ENCODE measurements at places on chromosomes 3 and 15.
A peak's percentile ranks its signal among the peaks of the same experiment; 100 is the strongest.

DNA sequence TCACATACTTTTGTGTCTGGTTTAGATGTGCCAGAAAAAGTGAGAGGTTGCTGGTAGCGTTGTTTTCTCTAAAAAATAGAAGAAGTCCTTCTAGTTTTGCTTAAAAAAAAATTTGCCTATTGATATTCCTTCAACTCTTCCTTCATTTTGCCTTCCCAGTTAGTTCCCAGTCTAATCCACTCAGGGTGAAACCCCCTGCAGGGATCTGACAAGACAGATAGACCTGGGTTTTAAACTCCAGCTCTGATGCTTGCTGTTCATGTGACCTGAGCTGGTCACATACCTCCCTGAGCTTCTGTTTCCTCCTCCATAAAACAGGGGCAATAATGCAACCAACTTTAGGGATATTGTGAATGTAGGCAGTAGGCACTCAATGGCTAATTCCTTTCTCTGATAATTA is 18.6 kb upstream of the KCTD6 start:
- no peak for DNase-seq

GRCh38 chr15:99341786-99342185 is 90.5 kb downstream of the LRRC28 start:
- no peak for DNase-seq

- DNase-seq, result no peak
Measured at GRCh38 chr3:113223475-113224281, 12.3 kb downstream of the BOC start.

- no peak for DNase-seq
Measured at GRCh38 chr3:143135150-143135549, 15.6 kb downstream of the CHST2 start.

GRCh38 chr3:22836131-22836530 is 367.0 kb upstream of the UBE2E2 start:
- no peak for DNase-seq

DNA sequence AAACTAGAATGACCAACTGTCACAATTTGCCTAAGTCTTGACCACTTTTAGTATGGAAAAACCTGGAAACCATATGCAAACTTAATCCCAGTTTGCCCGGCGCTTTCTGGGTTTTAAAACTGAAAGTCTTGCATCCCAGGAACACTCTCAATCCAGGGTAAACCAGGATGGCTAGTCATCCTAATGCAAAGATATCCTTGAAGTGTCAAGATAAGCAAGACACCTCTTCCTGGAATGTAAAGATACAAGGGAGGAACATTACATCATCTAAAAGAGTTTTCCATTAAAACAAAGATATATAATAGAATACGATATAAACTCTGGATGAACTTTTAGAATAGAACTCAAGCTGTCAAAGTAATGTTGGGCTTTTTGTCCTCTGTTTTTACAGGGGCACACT is 188.5 kb downstream of the MAGI1 start:
- no peak for DNase-seq

GRCh38 chr3:42638339-42638842 is 15.1 kb upstream of the ZBTB47 start:
- DNase-seq, result peak; percentile 21

DNA sequence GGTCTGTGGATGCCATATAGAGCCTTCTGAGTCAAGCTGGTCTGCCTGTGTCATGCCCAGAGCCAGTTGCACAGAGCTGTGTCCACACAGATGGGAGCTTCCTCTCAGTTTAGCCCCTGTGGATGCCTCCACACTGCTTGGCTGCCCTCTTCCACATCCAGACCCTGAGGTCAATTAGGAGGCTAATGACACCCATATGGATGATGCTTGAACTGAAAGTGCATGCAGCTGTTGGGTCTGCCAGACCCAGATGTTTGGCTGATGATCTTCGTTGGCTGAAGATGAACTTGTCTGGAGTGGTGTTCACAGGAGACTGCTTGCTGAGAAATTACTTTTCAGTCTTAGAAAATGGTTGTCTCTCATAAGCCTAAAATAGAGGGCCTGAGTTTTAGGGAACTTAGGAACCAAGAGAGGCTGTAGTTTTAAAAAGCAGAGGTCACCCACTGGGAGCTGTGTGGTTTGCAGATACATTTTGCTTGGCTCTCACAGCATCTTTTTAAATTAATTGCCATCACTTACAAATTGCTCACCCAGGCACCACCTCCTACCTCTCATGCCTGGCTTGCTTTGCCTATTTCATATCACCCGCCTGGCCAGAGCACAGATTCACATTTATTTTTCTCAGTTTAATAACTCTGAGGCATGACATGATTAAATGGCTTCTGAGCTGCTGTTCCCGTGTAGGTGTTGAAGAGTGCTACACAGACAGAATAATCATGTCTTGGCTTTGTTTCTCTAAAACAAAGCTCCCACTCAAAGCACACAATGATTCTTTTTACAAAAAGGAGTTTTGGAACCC is 176.1 kb downstream of the MINAR1 start:
- no peak for DNase-seq

DNA sequence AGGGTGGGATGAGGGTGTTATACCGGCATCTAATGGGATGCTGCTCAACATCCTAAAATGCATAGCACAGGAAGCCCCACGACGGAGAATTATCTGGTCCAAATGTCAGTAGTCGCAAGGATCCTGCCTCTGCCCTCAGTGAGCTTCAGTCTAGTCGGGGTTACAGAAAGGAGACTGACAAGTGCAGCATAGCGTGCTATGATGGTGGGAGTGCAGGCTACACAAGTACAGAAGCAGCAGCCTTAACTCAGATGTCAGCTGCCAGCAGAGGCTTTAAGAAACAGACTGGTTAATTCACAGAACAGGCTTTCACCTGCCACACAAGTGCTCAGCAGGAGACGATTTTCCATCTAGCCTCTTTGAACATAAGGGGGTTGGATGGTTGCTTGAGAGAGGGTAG is 6.9 kb downstream of the LRRN1 start:
- DNase-seq, result no peak

DNA sequence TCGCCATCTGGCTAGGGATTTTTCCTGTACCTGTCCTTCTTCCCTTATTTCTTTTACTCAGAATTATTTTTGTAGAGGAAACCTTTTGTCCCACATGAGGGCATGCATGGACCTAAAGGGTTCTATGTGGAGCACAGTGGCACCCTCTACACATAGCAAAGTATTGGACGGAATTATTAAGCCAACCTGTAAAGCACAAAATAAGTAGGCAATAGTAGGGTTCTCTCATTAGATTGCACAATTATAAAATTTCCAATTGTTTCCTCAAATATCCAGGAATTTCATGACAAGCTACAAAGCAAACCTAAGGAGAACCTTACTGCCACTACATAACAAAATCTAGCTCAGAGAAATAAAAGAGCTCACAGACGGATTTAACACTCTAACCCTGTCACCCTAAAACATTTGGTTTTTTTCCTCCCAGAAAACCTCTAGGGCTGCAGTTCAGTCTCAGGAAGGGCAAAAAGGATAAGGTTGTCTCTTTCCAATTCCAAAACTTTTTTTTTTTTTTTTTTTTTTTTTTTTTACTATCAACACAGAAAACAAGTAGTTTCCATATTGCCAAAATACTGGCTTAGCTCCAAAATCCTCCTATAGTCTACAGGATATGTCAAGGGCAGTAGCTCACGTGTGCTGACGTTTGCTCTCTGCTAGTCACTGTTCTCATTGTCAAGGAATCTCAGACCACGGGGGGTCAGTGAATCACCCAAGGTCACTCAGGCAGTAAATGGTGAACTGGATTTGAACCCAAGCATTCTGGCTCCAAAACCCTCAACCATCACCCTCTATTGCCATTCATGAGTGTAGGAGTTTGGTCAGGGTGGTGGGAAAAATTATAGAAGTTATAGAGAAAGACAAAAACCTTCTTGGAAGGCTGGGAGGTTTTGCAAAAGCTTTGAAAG is 52.3 kb downstream of the NCEH1 start:
- DNase-seq, result no peak

DNA sequence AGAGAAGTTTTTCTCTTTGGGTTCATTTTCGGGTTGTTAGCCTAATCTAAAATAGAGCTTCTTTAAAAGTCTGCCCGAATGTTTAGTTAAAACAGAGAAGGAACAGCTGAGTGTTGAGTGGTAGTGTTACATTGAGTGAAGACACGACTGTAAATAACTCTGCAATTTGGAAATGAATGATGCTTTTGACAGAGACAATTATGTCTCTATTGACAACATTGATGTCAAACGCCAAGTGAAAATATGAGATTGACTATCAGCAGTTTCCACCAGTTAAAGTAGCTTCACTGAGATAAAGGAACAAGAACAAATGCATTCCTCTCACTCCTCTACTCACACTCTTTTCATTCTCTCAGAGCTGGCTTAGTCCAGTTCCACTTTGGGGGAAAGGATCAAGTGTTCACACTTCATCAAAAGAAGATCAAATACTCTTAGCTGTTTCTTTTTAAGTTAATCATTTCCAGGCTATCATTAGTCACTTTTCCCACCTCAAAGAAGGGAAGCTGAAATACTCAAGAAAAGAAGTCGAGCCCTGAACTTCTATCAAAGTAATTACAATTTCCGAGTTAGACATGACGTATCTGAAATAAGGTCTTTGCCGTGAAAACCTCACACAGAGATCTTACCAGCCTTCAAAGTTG is 399.1 kb upstream of the DPH6 start:
- DNase-seq, result no peak

DNA sequence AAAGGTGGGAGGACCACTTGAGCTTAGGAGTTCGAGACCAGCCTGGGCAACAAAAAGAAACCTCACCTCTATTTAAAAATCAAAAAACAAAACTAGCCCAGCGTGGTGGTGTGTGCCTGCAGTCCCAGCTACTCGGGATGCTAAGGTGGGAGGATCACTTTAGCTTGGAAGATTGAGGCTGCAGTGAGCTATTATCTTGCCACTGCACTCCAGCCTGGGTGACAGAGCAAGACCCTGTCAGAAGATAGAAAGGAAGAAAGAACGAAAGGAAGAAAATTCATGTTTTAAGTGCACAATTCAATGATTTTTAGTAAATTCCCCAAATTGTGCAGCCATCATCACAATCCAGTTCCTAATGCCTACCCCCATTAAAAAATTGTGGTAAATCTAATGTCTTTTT is 7.8 kb downstream of the FSD2 start:
- DNase-seq, result no peak

GRCh38 chr3:60176614-60177013 is 1074.6 kb downstream of the FHIT start:
- DNase-seq, result no peak
